ENCODE measurements at places on chromosomes 1 and 21.

DNA sequence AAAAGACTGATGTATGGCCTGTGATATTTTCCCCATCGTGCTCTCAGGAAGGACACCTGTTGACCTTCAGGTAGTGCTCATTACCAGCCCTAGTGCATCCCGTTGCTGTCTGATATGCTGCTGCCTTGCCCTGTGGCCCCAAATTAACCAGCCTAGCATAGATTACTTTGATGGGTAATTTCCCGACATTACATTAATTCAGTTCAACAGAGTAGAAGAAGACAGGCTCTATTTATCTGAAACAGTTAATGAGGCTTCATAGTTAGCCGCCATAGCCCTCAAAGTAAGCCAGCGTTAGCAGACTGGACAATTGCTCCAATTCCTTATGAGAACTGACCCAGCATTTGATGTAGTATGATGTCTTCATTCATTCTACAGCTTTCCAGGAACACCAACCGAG is 257.6 kb downstream of the OLFM3 start:
- DNase-seq = no peak

DNA sequence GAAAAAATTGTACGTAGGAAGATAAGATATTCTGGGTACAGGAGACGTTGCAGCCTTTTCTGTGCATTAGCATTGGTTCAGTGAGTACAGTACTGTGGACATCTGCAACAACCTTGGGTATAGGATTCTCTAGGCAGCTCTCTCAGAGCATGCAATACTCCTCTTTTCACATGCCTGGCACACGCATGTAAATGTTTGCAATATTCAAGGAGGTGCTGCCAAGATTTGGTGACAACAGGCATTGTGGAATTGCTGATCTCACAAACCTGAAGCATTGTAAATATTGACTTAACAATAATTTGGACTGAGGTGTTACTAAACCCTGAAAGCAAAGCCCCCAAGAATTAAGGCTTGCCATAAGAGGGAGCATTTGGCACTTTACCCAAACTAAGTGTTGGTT is 126.8 kb downstream of the GRIK1 start:
- DNase-seq = no peak

DNA sequence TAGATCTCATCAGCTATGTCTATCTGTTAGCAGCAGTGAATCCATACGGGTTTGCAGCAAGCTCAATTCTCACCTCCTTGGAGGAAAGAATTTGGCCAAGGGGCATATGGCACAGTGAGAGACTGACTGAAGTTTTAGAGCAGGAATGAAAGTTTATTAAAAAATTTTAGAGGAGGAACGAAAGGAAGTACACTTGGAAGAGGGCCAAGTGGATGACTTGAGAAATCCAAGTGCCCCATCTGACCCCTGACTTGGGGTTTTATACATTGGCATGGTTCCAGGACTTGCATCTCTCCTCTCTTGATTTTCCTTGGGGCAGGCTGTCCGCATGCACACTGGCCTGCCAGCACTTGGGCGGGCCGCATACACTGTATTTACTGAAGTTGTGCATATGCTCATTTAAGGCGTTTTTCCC is 9.2 kb upstream of the OSBPL9 start:
- no peak for DNase-seq

- no peak for DNase-seq
These were observed 8.0 kb upstream of the SLC30A2 start for GRCh38 chr1:26053718-26054560.

DNA sequence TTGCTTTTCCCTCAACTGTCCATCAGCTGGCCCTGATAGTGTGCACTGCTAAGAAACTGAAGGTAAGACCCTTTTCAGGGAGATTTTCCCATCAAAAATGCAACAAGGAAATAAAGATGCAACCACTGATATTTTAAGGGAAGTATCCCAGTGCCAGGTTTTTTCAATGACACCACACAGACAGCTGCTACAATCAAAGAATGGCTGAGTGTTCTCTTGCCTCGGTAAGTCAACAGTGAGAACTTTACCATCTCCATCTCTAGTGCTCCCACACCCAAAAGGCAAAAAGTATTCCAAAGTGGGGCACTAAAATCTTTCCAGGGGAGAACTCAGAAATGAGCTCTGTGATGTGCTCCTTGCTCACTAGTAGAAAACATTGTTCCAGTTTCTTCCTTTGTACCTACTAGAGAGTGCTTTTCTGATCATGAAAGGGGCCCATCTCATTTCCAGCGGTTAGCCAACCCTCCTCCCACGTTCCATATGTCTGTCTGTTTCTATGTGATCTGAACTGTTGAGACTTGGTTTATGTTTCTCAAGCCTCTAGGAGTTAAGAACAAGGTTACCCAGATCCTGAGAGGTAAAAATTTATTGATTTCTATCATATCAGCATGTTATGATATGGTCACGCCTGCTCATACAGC is 67.6 kb upstream of the NEK2 start:
- DNase-seq = no peak

- DNase-seq = no peak
These were observed 34.0 kb upstream of the MAGOH start for GRCh38 chr1:53272349-53272748.

DNA sequence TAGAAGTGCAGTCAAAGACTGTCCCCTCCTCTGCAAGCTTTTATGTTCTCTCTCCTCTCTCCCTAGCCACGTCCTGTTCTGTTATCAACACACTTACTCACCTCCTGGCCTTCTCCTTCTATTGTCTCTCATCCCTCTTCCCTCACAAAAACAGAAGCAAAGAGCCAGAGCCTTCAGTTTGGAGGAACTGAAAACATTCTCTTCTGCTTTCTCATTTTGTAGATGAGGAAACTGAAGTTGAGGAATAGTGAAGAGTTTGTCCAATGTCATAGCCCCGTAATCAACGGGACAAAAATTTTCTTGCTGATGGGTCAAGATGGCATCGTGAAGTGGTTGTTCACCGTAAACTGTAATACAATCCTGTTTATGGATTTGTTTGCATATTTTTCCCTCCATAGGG is 1.9 kb downstream of the NLRP3 start:
- DNase-seq = no peak

GRCh38 chr1:8364528-8365442 is 46.9 kb downstream of the SLC45A1 start:
- DNase-seq = no peak

DNA sequence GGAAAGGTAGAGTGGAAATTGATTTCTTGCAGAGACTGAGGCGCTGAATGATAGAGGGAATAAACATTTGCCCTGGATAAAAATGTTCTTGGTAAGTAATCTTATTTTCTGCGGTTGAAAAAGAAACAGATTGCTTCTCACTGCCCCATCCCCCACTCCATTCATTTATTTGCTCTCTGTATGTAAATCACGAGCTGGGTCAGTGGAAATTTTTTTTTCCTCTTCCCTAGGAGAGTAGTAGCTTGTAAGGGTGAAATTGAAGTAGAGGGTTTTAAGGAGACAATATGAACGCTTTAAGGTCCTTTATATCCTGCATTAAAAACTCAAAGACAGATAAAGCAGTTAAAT is 1.4 kb upstream of the BRINP3 start:
- no peak for DNase-seq

DNA sequence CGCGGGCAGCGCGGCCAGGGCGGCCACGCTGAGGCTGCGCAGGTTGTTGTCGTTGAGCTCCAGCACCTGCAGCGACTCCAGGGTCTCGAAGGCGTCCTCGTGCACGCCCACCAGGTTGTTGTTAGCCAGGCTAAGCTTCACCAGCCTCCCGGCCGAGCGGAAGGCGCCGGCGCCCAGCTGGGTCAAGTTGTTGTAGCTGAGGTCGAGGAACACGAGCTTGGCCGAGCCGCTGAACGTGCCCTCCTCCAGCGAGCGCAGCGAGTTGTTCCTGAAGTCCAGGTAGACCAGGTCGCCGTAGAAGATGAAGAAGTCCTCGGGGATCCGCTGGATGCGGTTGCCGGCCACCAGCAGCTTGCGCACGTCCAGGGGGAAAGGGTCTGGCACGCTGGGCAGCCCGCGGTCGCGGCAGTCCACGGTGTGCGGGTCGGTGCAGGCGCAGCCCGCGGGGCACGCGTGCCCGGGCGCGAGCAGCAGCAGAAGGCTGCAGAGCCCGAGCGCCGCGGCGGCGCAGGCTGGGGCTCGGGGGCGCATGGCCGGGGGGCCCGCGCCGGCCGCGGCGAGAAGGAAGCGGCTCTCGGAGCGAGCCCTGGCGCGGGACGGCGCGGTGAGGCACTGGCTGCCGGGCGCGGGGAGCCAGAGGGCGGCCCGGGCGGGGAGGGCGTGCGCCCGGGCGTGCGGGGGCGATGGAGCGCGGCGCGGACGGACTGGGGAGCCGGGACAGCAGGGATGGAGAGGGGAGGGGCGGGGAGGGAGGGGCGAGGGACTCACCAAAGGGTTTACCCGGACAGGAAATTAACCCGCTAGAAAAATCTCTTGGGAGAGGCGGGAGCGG is 524 bp downstream of the LRRC38 start:
- DNase-seq = no peak

GRCh38 chr1:186595969-186596368 is 84.3 kb downstream of the PTGS2 start:
- no peak for DNase-seq

- DNase-seq = no peak
These were observed 3.6 kb downstream of the GPR52 start for GRCh38 chr1:174451408-174451807.

DNA sequence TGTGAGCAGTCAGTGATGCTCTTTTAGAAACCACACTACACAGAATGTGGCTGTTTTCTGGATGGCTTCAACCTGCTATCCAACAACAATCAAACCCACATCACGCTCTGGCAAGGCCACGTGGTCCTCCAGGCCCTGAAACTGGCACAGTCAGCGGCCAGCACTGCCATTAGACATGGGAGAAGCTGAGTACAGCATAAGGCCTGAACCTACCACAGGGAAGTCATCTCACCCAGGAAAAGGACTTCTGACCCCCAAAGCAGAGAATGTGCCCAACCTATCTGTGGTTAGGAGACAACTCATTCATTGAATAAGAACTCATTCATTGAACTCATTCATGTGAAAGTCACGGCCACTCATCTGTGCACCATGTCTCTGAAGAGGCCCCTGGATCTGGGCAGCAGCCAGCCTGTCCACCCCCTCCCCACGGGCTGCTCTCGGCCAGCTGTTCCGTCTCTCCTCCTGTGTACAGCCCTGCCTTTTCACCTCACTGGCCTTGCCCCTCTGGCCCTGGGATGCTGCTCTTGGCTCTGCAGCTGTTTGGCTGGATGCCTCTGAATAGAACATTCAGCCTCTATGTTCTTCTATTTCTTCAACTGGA is 41.1 kb downstream of the C1orf198 start:
- DNase-seq = no peak

- no peak for DNase-seq
These were observed 72.1 kb downstream of the SYT2 start for GRCh38 chr1:202638019-202638700.

- peak; percentile 11 for DNase-seq
These were observed 4.0 kb downstream of the TSACC start for GRCh38 chr1:156342166-156342955.

- no peak for DNase-seq
These were observed 64.6 kb upstream of the BCAR3 start for GRCh38 chr1:93746021-93746812.

GRCh38 chr1:220875260-220875659 is 4.0 kb upstream of the HLX start:
- no peak for DNase-seq

DNA sequence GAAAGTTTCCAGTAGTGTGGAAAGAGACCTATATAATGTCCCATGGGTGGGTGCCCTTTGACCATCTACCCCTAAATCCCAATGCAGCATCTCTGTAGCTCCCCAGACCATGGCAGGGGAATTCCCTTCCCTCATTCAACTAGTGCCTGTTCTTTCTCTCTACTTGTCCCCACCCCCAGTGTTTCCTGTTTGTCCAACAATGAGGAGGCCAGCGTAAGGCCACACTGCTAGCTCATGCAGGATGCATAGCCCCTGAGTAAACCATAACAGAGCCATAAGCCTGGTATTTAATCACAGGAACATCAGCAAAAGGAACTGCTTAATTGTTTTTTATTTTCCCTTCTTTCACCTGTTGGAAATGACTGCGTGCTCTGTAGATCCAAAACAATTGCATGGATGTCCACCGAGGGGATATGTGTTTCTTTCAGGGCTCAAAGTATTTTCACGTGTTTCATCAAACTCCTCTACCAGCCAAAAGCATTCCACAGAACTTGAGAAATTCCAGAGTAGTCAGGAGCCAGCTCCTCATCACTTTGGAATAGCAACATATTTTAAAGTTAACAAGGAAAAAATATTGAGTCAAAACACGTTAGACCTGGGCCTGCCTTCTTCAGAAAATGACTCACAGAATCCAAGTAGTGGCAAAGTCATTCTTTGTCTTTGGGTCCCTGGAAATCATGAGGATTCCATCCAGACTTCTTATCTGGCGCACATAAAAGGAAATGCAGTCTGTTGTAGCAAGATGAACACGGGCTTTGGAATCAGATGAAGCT is 162.5 kb upstream of the SGIP1 start:
- DNase-seq = peak; percentile 17

- peak; percentile 35 for DNase-seq
These were observed 4.4 kb downstream of the ELOVL1 start for GRCh38 chr1:43363283-43363934.

- DNase-seq = peak; percentile 96
These were observed at the start of gene ADAMTS1 for GRCh38 chr21:26845066-26845758. Gene ADAMTS1, minus strand, starts transcription at chr21:26845409. Its CDS starts 455 bp downstream, at chr21:26844954.

DNA sequence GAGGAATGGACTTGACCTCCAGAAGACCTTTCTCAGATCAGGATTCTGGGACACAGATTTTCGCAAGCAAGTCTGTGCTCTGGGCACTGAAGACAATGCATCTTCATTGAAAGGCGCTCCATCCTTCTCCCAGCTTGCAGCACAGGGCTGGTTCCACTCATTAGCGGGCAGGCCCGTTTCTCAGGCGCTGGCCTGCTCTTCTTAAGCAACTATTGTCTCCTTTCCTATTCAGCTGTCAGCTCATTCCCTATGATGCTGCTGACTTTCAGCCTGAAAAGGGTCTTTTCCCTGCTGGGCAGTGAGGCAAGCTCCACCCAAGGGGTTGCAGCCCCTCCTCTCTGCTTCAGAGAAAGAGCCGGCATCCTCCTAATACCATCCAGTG is 91.9 kb upstream of the PLXNA2 start:
- DNase-seq = no peak

- DNase-seq = no peak
These were observed 6.3 kb downstream of the TSNAX start for GRCh38 chr1:231534703-231535159.
